KBM-7 (cell line): ENCODE measurements at places on chromosomes 7 and 10.

GRCh38 chr10:6739530-6740174, 159.6 kb upstream of the PRKCQ start:
- no peak for DNase-seq

DNA sequence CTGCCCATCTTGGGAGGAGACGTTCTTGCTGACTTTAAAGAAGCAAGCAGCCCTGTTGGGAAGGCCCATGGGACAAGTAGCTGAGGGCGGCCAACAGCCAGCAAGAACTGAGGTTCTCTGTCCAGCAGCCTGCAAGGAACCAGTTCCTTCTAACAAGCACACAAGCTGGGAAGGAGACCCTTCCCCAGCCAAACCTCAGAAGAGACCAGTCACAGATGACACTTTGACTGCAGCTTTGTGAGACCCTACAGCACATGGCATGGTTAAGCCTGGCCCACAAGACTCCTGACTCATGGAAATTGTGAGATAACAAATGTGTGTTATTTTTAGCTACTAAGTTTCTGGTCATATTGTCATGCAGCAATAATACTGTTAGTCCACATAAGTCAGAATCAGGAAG, 99.9 kb downstream of the PRLHR start:
- no peak for DNase-seq

DNA sequence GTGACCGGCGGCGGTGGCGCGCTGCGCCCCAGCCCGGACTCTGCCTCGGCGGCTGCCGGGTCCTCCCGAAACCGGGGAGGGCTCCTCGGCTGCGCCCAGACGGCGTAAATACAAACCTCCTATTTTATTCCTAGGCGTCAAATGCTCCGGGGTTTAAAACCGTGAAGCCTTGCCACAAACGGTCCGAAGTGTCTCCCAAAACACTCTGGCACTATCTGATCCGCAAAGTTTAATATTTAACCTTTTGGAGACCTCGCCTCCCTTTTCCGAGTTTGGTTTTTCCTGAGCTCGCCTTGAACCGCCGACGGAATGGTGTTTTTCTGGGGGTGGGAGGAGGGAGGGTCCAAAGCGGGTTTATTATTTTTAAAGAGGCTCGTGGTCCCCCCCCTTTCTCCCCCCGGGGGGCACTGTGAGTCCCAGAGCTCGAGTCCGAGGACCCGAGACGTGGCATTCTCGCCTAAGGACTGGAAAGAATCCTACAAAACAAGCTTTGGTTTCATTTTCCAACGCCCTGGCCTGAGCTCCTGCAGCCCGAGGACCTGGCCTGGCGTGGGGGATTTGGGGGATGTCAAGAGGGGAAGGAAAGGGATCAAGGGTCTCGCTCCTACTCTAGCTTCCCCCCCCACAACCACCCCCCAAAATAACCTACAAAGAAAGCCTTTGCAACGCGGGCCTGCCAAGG, 1.8 kb downstream of the TNRC18 start:
- peak; percentile 69 for DNase-seq

DNA sequence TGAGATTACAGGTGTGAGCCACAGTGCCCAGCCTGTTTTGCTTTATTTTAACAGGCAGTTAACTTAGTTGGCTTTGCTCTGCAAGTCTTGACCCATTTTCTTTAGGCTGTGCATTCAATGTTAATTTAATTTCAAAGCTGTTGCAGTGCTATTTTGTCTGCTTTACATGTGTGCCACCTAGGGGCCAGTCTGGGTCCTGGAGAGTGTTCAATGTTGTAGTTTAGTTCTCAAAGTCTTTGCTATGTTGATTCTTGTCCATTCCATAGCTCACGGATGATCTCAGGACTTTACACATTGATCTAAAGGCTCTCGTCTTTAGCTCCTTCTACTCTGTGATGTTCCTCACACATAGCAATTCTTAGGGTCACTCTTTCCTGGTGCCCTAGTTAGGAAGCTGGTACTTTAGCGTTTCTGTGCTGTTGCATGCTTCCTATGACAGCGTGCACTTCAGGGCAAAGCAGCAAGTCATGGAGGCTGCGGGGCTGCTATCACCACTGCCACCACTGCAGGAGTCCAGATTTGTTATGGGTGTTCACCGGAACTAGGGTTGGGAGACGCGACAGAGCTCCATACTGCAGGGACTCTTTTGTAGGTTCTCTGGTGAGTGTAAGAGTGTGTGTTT, 16.4 kb upstream of the ABCA13 start:
- DNase-seq = peak; percentile 36

DNA sequence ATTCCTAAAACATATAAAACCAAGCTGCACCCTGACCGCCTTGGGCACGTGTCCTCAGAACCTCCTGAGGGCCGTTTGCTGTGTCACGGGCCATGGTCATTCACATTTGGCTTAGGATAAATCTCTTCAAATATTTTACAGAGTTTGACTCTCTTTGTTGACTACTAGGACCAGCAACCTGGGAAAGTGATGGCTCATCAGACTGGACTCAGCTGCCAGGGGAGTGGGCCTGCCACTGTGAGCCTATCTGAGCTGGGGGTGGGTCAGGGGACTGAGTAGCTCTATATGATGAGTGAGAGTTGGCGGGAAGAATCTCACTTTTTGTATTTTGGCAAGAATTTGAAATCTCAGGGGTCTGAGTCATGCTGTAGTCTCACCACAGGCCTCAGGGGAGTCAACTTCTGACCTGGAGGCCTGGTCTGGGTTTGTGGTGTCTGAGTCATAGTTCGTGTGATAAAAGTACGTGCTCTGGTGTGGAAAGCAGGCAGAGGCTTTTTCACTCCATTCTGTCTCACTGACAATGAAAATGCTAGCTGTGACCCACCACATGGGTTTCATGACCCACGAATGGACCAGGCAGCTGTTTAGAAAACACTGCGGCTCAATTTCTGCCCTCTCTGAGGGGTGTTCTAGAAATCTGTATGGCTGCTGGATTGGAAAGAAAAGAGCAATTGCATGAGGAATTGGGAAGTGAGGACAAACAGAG, 4.2 kb upstream of the UPP1 start:
- peak; percentile 81 for DNase-seq

DNA sequence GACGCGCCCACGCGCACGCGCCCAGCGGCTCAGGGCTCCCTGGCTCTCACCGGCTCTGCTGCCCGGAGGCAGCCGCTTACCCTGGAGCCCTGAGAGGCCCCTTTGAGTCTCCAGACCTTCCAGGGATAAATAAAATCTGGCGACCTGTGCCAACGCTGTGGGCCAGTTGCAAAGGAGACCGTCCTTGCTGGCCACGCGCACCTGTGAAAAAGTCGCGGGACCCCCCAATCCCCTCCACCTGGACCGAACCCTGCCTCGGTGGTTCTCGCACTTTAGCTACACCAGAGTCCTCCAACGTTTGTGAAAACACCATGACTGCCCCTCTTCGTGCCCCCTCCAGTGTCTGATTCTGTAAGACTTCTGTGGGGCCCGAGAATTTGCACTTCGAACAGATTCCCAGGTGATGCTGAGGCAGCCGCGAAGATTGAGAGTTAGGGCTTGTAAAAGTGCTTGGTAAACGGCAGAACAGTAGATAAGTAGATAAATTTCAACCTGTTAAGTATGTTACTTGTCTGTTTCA, 102.4 kb upstream of the SVIL start:
- no peak for DNase-seq

DNA sequence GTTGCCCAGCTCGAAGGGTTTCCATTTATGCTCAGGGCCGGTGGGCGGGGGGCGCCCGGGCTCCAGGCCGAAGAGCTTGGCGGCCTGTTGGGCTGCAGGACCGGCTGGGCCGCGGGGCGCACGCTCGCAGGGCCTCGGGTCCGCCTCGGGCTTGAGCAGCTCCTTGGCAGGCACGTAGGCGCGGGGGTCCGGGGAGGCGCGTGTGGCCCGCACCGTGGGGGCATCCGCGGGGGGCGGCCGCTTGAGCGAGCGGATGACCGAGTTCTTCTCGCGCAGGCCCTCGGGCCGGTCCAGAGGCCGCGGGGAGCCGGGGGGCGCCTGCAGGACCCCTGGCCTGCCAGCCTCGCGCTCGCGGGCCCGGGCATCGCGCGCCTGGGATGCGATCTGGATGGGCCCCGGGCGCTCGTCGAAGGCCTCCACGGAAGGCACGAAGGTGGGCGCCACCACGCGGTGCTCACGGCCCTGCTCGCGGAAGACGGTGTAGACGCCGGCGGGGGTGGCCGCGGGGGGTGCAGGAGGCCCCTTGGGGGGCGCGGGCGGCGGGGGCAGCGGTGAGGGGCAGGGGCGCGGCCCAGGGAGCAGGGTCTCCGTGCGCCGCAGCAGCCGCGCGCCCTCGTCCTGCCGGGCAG, 35.2 kb downstream of the TNRC18 start:
- no peak for DNase-seq

- peak; percentile 76 for DNase-seq
Observed at GRCh38 chr10:6918305-6918704, 338.2 kb upstream of the PRKCQ start.

DNA sequence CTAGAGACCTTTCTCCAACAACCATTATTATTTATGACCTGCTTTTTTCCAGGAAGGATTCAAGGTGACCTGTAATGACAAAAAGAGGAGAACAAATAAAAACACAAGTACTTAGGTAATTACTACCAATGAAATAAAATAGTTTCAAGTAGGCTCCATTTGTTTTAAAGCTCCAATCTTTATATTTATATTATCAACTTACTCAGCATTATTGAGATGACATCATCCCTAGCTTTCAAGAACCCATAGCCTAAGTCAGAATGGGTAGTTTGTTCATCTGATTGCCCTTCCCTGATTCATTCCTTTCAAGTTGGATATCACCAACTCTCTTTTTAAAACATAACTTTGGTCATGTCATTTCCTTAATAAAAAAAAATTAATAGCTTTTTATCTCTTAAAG, 131.5 kb downstream of the GRM3 start:
- DNase-seq = no peak

GRCh38 chr10:71262027-71262426, 49.7 kb downstream of the UNC5B start:
- DNase-seq = no peak

- DNase-seq = no peak
Observed at GRCh38 chr10:130809181-130809580, 502.3 kb downstream of the TCERG1L start.

DNA sequence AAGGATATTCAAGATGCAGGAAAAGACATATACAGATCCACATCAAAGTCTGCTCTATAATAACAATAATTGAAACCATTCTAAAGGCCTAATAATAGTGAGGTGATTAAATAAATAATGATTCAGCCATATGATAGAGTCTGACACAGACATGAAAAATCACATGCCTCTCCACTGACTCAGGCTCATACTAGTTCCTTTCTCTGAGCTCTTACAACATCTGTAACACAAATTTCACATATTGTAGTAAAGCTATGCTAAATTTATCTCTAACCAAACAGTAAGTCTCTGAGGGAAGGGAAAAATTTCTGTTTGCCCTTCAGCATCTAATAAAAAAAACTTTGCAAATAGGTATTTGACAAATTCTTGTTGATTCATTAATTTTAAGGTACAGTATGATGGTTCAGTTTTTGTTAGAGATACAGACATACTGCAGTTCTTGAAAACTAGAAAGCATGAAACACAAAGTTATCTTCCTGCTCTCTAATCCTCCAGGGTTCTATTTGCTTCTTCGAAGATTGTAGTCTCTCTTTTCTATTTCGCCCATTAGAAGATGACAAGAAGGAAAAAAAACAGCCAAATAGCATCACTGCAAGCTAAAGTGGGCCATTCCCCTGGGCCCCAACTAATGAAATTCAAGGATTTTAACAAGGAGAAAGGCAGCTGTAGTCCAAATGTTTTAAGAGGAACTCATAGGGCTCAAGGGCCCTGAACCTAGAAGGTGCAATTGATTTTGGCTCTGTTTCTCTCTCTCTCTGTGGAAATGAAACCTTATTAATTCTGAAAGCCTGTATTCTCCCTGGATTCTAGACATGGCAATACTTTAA, 53.9 kb downstream of the CUBN start:
- DNase-seq = no peak

- peak; percentile 85 for DNase-seq
Observed at GRCh38 chr10:45557275-45557905, 115.2 kb downstream of the ZFAND4 start.

- DNase-seq = no peak
Observed at GRCh38 chr7:46054272-46054671, 133.2 kb upstream of the IGFBP3 start.

- DNase-seq = no peak
Observed at GRCh38 chr7:151366880-151367222, 25.2 kb downstream of the NUB1 start.
